Left renal pelvis (tissue), 4 donors: ENCODE measurements at places on chromosomes 2 and 18. TPM values are rescaled to one million over a fixed set of nuclear protein-coding genes. Genes with fewer than 3 reads are reported as not detected.

The LOXL3 gene
- 9.2 TPM for polyA plus RNA-seq

DNA sequence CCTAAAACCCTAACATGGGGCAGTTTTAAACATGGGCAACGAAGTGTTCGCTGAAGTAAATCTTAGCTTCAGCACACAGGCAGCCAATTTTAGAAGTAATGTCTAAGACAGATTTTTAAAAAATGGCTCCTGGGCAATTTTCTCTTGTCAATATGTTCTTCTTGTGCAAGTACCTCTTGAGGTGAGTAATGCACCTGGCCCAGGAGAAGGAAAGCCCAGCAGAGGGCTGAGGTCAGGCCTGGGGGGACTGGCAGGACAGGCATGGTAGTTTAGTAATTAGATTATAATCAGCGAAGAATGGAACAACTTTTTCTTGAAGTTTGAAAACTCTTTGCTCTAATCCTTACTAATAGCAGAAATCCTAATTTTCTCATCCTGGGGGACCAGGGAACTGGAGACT, 77.6 kb downstream of the SPRED2 start:
- DNase-seq: no peak

The CASP10 gene
- polyA plus RNA-seq: 8.2 TPM

GRCh38 chr2:203656522-203657287, 49.7 kb upstream of the CD28 start:
- no peak for DNase-seq

DNA sequence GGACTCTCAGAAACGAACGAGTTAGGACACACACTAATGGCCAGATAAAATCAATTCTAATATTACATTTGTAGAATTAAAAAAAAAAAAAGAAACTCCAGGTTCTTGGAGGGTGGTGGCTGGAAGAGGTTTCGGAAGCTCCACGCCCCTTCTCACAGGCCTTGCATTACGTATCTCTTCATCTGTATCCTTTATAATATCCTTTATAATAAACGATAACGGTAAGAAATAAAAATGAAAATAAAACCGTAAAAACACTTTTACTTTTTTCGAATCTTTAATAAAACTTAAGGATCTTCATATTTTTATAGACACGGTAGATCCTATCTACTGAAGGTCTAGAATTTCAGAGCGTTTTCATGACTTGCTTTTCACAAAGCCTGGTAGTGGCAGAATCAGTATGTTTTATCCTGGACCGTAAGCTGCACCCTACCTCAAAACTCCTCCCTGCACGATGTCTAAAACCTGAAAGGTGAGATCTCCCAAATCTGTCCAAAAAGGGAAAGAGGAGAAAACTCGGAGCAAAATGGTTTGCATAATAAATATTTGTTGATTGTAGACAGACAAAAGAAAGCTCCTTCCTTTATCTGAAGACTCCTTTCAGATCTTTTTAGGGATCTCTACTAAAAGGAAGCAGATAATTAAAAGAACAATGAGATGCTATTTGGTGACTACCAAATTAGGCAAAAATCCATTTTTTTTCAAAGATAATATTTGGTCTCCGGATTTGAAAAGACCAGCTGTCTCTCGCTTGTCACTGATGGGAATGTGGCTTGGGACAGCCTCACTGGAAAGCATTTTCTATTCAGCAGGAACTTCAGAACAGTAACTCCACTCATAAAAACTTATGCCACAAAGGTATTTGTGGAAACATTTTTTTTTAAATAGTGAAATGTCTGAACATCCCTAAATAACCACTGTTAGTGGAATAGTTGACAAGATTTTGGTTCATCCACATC, 2.0 kb upstream of the CXCR4 start:
- DNase-seq: no peak

DNA sequence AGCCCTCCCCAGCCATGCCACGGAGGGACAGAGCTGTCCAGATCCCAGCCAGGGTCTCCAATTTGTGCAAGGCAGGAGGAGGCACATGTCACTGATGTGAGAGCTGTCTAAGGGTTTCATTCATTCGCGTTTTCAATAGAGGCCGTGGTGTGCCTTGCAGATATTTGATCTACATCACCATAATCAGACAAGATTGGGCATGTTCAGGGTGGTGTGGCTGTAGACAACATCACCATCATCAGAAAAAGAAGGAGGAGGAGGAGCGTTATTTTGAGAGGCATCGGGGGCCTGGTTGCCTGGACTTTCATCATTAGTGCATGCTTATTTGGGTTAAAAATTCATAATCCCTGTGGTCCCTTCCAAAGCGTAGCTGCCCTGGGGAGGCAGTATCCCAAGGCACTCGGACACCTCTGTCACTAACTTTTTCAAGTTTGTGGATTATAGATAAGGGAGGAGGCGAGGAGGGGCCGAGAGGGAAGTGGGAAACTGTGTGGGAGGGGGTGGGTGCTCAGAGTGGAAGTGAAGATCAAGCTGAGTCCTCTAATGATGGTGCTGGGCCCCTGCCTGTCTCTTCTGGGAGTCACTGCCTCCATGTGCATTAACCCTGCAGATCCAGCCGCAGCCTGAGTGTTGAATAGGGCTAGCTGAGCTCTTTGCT, 194.1 kb downstream of the CTIF start:
- no peak for DNase-seq
